Activated CD4-positive, alpha-beta T cell treated with anti-CD3 and anti-CD28 coated beads, Interleukin-2, amount 50 U/mL, for 4 hours (primary cell): ENCODE measurements at places on chromosomes 1 and 21.
A peak's percentile ranks its signal among the peaks of the same experiment; 100 is the strongest.

- no peak for DNase-seq
Observed at GRCh38 chr1:225597926-225598575, 54.9 kb downstream of the ENAH start.

DNA sequence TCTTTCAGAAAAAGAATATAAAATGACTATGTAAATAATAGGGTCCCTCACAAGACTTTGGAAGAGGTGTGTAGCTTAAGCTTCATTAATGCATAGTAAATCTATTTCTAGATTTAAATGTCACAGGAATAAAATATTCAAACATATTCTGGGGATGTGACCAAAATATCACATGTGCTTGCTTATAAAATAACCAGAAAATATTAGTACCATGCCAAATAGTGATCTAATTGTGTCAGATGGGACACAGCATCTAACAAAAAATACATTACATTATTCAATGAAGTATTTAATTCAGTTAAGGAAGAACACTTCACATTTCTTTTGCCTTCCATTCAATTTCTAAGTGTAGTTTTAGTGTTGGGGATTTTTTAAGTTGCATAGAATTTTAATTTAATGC, 179.5 kb downstream of the LRRC40 start:
- no peak for DNase-seq

- no peak for DNase-seq
Observed at GRCh38 chr1:81950037-81950436, 149.3 kb downstream of the ADGRL2 start.

DNA sequence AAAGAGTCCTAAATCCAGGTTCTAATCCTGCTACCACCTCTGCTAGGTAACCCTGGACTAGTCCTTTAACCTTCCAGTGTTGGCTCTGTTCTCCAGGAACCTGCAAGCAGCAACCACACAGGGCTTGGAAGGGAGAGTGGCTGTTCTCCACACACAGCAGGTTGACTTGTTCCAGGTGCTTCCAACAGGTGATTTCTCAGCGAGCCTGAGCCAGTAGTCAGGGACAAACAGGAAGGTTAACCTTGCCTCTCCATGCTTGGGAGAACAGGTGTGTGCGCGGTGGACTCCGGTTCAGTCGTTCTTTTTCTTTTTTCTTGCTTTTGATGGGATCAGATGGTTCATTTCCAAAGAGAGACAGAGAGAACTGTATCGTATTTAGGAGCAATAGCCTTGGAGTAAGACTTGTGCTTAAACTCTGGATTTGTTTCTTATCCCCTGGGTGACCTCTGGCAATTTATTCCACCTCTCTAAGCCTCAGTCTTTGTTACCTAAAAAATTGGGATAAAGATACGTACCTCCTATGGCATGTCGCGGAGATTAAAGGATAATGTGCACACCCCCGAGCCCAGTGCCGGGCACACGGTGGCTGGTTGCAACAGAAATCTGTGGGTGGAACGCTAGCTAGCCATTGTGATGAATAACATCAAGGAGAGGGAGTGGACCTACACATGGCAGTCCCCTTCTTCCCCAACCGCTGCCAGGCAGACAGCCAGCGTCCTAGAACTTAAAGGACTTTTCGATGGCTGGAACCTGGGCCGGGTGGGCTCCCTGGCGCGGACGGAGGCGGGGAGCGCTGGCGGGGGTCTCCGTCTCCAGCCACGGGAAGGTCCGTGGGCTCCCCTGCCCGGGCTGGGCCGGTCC, 583 bp upstream of the CACHD1 start:
- no peak for DNase-seq

DNA sequence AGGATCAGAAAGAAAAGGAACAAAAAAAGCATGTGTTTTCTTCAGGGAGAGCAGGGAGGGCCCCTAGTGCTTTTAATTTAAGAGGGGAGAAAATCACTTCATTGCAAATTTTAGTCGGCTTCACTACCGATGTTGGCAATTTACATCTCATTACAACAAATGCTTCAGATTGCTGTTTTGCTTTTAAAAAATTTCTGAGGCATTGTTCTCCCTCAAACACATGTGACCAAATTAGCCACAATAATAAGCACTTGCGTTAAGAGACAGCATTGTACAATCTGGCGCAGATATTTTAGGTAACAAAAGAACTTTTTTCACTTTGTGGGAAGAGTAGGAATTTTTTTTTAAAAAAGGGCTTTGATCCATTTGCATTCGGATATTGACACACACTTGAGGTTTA, 29.8 kb downstream of the BEND5 start:
- no peak for DNase-seq

DNA sequence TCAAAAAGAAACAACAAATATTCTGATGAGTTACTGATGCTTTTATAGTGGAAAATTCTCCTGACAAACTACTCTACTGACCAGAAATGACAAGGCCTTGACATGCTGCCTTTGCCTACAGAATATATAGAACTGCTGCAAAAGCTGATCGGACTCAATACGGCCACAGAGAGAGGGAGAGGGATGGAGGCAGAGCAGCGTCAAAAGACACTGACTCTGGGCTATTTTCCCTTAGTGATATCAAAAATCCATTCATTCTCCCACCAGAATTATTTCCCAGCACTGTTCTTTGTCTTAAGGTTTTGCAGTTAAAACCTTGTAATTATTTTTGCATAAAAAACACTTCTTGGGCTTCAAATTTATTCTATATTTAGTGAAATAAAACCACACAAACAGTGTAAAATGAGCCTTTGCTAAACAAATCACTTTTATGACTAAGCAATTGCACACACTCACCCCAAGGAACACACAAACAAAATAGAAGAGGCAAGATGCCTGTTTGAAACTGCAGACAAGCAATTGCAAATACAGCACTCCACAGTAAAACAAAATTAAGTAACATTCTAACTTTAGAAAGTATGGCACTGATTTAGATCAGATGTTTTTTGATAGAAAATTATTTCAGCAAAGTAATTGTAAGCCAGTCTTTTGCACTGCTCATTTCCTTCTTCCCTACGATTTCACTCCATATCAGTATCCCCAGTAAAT, 1036.4 kb downstream of the ADGRL2 start:
- no peak for DNase-seq

DNA sequence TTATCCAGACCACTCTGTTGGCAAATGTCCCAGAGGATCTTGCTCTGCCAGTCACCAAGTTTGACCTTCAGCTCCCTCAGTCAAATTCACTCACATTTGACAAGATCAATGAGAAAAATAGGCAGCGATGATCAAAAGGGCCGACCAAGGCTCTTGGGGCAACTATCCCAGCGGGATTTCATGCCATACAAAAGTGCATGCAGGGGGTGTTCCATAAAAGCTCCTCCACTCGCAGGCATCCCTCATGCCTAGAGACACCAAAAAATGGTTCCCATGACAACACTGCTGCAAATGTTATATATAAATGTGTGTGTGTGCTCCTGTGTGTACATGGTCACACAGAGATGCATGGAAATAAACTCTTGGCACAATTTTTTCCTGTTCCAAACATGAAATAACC, 16.2 kb upstream of the EIF4G3 start:
- no peak for DNase-seq

DNA sequence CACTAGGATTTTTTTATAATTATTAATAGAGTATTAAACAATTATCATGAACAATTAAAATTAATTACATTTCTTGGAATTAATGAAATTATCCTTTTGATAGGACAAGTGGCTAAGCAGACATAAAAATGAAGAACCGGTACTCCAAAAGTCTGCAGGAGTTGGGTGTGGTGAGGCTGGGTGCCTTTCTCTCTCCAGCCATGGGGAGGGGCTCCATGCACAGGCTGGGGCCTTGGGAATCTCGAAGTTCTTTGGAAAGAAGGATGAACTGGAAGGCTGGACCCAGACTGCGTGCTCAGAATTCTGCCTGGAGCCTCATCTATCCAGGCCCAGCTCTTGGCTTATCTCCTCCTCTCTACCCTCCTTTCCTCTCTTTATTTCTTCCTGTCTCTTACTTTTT, 94.1 kb downstream of the ACTL8 start:
- DNase-seq, result no peak

GRCh38 chr21:17454315-17455027, 58.4 kb upstream of the CXADR start:
- peak; percentile 3 for DNase-seq

- no peak for DNase-seq
Observed at GRCh38 chr1:52268372-52268771, 97.6 kb downstream of the CC2D1B start.

DNA sequence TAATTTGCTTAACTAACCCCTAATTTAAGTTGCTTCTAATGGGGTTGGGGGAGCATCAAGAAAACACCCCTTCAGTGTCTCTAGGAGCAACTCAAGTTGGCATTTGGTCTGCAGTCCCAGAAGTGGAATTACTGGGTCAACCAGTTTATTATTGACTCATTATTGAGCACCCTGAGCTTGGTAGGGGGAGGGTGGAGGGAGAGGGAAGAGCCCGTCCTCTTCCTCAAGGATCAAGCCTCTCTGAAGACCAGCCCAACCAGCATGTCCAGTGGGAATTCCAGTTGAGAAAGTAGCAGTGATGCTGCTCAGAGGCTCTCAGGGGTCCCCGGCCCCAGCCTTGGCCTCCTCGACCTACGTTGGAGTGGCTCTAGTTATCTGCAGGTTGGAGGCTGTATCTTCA, 2.1 kb upstream of the PLA2G2F start:
- DNase-seq, result no peak

- no peak for DNase-seq
Observed at GRCh38 chr1:201456499-201457309, 12.3 kb downstream of the PHLDA3 start.

DNA sequence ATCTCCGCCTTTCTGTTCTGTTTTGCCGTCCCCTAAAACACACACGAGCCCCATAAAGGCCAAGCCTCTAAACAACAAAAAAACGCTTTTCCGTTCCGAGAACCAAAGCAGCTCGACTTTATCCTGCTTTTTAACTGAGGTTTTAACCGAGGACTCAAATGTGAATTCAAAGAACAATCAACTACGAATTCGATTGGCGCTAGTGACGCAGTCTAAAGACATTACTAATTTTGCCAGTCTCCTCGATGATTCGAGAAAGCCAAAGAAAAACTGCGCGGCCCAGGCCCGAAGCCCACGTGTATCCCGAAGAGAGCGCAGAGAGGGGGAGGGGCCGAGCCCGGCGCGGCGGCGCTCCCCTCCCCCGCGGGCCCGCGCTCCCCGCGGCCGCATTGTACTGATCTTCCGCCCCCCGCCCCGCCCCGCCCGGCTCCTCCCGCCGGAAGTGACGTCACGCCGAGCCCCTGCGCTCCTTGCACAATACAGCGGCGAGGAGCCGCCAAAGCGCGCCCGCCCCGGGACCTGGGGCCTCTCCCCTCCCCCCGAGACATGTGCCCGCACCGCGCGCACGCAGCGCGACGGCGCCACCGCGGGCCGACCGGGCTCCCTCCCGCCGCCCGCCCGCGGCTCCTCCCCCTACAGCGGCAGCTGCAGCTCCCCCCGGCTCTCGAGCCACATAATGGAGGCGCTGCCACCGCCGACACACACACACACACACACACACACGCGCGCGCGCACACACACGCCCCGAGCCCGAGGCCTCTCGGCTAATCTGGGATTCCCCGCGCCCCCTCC, 1.4 kb downstream of the HNRNPU start:
- peak; percentile 98 for DNase-seq

GRCh38 chr1:177526201-177526600, 355.4 kb downstream of the BRINP2 start:
- no peak for DNase-seq

- DNase-seq, result peak; percentile 47
Observed at GRCh38 chr1:27891196-27891889, 19.0 kb downstream of the THEMIS2 start.

GRCh38 chr1:48875552-48876329, 99.0 kb upstream of the BEND5 start:
- DNase-seq, result no peak

- DNase-seq, result no peak
Observed at GRCh38 chr1:15799928-15800835, 7.3 kb downstream of the UQCRHL start.

GRCh38 chr1:17056551-17056950, 2.7 kb upstream of the SDHB start:
- DNase-seq, result no peak

DNA sequence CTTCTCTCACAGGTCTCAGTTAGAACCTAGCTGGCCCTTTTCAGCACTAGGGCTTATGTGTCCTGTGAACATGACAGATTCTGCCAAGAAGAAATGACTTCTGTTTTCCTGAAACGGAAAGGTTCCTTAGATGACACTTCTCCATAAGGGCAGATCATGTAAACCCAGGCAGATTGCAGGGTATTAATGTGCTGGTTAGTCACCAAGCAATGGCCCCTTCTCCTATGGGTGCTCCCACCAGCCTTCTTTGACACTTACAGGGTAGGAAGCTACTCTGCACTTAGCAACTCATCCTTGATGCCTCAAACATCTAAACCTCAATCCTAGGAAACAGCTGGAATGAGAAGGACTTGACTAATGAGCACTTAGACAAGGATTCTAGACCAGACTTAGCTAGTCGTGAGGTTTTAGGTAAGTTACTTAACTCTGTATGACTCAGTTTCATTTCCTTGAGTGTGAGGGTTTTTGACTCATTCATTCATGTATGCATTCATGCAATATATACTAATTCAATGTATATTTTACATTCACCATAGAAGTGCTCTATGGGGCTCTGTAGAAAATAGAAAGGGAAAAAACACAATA, 74.1 kb upstream of the PLXNA2 start:
- no peak for DNase-seq

DNA sequence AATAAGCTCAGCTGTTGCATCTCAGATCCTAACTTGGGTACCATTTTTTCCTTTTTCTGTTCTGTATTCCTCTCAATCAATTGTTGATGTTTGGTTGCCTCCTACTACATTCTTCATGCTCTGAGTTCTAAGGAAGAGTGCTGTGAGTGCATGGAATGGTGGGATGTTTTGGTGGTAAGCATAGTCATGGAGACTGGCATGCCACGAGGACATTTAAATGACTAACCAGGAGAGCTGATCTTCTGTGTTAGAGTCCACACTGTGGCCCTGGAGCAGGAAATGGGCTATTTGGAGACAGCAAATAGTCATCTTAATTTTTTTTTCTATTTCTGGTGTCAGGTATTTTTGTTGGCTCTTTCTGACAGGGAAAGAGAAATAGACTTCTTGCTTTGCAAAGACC, 69.5 kb upstream of the HSD17B7 start:
- DNase-seq, result no peak

DNA sequence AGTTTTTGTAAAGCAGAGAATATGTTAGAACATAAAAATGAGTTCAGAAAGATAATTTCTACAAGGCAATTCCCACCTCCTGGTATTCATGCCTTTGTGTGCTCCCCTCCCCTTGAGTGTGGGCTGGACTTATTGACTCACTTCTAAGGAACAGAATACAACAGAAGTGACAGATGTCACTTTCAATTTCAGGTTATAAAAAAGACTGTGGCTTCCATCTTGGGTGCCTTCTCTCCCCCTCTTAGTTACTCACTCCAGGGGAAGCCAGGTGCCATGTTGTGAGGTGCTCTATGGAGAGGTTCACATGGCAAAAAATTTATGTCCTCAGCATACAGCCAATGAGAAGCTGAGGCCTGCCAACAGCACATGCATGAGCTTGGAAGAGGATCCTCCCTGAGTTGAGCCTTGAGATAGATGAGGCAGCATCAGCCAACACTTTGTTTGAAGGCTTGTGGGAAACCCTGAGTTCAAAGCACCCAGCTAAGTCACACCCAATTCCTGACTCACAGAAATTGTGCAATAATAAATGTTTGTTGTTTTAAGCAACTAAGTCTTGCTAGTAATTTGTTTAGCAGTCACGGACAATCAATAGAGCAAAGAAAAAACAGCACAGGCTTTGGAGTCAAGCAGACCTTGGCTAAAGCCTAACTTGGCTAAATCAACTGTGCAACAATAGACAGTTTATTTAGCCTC, 73.5 kb upstream of the NGF start:
- no peak for DNase-seq
